ENCODE measurements at places on chromosomes 12 and 14.

DNA sequence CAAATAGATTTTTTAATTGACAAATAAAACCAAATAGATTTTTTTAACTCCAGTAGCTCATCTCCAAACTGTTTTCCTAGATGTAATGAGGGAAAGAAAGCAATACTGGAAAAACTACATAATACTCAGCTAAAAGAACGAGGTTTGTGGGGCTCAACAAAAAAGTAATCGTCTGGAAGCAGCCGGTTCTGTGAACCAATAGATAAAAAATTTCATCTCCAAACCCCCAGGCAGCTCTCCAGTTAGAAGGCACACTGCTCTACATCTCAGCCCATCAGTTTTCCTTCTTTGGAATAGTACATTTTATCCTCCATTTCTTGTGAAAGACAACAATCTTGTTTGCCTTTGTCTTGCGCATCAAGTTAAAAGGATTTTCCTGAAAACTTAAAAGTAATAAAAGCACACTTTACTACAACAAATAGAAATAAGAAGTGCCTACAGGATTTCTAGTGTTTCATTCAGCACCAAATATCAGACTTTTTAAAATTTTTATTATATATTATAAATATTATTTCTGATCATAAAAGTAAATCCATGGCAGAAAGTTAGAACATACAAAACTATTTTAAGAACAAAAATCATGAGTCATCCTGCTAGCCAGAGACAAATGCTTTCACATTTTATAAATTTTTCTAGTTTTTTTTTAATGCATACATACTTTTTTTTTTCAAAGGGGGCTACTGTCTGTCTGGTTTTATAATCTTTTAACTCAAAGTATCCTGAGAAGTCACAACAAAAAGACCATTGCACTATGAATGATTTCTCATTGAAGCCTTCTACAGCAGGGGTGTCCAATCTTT is 67.7 kb downstream of the EPS8 start:
- no peak for DNase-seq

DNA sequence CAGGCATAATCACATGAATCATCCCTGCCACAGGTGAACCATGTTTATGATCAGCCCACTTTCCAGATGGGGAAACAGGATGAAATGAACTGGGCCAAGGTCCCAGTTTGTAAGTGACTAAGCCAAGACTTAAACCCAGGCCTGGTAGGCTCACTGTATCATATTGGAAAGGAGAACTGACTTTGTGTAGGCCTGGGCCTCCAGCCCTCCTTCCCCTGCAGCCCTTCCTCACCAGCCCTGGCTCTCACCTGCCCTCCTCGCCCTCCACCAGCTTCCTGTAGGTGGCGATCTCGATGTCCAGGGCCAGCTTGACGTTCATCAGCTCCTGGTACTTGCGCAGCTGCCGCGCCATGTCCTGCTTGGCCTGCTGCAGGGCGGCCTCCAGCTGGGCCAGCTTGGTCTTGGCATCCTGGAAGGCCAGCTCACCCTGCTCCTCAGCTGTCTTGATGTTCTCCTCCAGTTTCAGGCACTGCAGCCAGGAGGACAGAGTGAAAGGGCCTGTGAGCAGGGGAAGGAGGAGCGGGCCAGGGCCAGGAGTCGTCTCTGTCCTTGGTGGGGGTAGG is 19.8 kb downstream of the KRT80 start:
- DNase-seq: no peak

- no peak for DNase-seq
Observed at GRCh38 chr12:75558287-75558686, 46.9 kb upstream of the KRR1 start.

- no peak for DNase-seq
Observed at GRCh38 chr12:81644503-81644902, 114.6 kb downstream of the PPFIA2 start.

DNA sequence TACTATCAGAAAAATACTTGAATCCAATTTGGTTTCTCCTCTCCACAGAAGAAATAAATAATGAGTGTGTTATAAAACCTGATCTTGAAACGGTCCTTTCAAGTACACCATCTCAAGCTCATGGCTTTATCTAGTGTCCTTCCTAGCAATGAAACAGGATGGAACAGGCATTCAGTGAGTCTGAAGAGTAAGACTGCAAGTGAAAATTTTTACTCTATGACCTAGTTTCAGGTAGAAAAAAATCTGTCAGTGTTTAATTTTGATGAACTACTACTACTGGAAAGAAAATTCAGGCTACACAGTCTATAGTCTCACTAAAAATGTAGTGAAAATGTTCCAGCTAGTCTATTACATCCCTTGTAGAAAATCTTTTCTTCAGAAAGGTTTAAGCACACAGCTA is 7.7 kb downstream of the CBX5 start:
- DNase-seq: no peak

DNA sequence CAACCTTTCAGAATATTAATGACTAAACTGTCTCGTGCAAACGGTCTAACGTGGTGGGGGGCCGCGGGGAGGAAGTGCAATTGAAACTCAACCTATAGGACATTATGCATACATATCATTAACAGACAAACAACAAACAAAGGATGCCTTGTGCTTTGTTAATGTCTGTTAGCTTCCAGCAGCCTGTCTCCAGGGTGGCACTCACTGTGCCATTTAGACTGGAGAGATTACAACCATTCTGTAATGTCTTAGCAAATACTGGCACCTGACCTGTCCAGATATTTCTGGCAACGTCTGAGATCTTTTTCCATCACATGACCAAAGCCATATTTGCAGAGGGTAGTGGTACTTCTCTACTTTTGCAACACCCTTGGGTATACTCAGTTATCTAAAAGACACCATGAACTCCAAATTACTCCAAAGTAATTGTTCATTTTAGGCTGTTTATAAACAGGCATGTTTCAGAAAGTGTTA is 11.6 kb downstream of the BHLHE41 start:
- DNase-seq: no peak

- no peak for DNase-seq
Observed at GRCh38 chr14:105187935-105188524, 6.9 kb upstream of the NUDT14 start.

DNA sequence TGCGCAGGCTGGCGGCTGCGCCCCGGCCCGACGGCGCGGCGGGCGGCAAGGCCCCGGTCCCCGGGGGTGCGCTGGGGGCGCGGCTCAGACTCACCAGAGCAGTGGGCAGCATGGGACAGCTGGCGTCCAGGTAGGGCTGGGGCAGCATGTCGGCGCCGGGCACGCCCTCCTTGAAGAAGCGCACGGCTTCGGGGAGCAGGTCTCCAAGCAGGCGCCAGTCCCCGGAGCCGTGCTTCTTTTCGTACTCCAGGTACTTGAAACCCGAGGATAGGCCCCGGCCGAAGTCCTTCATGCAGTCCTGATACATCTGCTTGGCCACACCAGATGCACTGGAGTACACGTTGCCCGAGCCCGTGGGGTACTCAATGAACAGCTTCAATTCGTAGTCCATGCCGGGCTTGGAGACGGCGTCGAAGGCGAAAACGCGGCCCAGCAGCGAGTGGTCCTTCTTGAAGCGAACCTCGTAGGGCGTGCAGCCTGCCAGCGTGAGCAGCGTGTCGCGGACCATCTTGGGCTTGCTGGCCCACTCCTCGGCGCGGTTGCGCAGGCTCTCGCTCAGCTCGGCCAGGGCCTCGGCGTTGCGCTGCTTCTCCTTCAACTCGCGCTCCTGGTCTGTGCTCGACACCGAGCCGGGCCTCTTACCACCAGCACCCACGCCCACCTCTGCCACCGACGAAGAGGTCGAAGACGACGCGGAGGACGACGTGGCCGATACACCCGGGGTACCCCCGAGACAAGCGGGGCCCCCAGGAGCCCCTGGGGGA is 2.2 kb downstream of the IRF2BPL start:
- no peak for DNase-seq

GRCh38 chr14:90400904-90401561 is 4.2 kb downstream of the CALM1 start:
- DNase-seq: no peak

DNA sequence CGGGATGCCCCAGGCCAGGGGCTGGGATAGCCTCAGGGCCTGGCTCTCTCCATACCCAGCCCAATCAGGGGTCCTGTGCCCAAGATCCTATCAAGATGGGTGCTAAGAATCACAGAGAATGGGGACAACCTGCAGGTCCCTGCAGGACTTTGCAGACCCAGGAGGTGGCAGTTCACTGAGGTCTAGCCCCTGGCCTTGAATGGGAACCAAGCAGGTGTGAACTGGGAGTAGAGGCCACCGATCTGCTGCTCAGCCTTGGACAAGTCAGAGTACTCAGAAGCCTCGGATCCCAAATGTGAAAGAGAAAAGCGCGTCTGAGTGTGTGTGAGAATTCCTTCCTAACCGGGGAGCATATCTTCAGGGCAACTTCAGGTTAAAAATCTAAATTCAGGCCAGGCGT is 76.2 kb downstream of the ARL6IP4 start:
- no peak for DNase-seq

- DNase-seq: no peak
Observed at GRCh38 chr12:9086087-9086486, 29.6 kb downstream of the A2M start.

GRCh38 chr14:102523569-102524450 is 14.2 kb upstream of the ANKRD9 start:
- DNase-seq: no peak

DNA sequence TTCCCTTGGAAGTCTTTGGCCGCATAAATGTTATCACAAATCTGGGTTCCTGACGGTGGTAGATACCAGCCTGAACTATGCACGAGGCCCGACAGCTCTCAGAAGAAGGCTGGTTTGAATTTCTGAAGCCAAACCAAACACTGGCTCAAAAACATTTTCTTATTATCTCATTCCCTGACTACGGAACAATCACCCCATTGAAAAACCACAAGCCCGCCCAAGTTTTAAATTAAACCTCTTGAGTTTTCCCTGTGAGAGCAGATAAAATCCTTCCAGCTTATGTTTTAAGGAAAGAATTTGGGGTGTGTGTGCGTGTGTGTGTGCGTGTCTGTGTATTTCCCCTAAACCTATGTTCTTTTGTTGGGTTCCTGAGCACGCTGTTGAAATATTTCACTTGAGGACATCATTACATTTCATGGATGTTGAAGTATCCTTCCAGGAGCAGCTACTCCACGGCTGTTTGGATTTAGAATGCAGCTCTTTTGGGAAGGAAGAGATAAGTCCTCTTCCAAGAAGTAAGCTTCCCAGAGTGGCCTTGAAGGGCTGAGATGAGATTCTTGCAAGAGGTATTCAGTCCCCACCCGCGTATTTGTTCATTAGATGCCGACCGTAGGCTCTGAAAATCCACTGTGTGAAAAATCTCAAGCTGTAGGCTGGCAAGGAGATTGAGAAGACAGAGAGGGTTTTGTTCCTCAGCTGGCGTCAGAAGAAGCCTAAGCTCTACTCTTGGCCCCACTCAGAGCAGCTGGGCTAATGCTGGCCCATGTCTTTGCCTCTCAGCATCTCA is 131.0 kb upstream of the NCOR2 start:
- no peak for DNase-seq

DNA sequence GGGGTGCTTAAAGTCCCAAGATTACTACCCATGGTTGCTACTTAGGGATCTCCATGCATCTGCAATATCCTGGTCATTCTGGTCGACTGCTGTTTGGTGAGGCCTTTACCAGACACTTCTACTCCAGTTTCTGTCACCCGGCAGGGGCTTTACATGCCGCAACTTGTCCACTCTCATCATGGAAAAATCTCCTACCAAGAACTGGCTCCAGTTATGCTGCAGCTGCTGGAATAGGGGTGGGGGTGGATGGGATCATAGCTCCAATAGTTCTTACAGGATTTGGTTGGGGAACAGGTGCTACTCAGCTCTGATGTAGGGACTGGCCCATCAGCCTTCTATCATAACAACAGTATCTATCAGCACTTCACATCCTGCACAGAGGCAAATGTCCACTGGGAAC is 51.6 kb downstream of the SPTB start:
- no peak for DNase-seq
